Stimulated activated CD4-positive, alpha-beta T cell treated with anti-CD3 and anti-CD28 coated beads, Interleukin-2, amount 100 ng/mL, for 48 hours (primary cell): ENCODE measurements at places on chromosomes 11 and 22.

- no peak for DNase-seq
Observed at GRCh38 chr22:44400763-44401060, 88.0 kb upstream of the SHISAL1 start.

DNA sequence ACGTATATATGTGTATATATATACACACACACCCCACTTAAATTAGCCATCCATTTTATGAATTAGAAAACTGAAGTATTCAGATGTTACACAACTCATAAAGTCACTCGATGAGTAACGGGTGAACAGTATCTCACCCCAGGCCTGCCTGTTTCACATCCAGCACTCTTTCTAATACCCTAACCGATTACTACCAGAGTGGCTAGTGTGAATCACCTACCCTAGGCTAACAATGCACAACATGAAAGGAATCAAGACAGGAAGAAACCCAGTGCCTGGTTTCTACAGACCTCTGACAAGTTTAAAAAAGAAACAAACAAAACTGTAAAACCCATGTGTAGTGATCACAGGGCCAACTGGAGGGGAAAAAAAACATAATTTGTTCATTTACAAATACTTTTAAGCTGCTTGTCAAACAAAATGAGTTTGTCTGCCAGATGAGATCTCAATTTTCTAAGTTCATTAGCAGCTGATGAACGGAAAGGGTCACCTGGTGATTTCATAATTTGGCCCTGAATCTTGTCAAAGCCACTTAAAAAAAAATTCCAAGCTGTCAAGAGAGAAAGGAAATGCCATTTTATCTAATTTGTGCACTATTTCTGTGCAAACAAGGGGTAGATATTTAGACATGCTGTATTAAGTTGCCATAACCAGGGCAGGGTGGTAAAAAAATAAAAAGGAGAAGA, 134.8 kb downstream of the LARGE1 start:
- no peak for DNase-seq

DNA sequence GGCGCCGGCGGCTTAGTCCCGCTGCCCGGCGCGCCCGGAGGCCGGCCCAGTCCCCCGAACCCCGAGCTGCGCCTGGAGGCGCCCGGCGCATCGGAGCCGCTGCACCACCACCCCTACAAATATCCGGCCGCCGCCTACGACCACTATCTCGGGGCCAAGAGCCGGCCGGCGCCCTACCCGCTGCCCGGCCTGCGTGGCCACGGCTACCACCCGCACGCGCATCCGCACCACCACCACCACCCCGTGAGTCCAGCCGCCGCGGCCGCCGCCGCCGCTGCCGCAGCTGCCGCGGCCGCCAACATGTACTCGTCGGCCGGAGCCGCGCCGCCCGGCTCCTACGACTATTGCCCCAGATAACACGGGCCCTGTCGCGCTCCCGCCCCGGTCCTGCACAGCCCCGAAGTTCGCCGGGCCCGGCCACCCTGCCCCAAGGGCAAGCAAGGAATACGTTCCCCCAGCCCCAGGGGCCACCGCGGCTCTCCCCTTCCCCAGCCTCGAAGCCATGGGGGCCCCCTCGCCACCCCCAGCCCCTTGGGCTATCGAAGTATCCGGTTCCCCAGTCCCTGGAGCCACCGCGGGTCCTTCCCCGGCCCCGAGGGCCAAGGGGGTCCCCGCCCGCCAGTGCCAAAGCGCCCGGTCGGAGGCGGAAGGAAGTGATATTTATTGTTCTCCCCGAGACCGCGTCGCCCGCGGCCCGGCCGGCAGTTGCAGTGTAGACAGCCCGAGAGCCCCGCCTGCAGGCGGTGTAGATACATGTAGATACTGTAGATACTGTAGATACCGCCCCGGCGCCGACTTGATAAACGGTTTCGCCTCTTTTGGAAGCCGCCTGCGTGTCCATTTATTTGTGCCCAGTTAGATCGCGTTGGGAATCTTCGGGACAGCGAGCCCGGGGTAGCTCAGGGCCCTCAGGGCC, 6.2 kb downstream of the TBX1 start:
- peak; percentile 30 for DNase-seq

GRCh38 chr11:66891851-66892660, 35.2 kb downstream of the LRFN4 start:
- peak; percentile 47 for DNase-seq

DNA sequence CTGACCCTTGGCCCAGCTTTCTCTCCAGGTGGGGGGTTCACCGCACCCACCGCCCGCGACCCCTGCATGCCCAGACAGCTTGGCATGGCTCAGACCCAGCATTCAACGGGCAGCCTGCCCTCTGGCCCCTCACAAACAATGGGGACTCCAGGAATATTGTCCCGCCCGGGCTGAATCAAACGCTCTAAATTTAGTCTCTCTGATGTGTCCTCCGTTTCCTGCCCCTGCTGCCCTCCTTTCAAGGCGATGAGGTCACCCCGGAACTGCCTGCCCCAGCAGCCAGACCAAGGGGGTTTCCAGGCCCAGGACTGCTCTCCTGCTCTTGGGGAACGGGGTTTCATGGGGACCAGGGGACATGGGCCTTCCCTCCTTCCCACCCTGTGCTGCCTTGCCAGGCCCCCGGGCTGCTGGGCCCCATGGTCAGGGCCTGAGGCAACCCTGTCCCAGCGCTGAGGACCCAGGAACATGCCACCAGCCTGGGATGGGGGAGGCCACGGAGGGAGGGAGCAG, 10.1 kb upstream of the PDGFB start:
- DNase-seq, result no peak

DNA sequence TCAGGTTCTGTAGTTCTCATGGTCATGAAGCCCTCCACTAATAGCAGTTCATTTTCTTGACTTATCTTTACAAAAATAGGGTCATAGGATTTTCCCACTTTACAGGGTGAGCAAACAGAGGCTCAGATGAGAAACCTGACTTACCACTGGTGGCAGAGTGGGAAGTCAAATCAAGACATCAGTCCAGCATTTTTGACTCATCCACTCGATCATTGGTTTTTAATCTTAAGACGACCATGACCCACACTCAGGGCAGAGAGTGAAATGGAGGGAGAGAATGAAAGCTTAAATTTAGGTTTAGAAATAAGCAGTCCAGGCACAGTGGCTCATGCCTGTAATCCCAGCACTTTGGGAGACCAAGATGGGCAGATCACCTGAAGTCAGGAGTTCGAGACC, 42.1 kb downstream of the RTL6 start:
- peak; percentile 5 for DNase-seq

- no peak for DNase-seq
Observed at GRCh38 chr11:114773541-114774338, 95.4 kb downstream of the NXPE2 start.

- DNase-seq, result no peak
Observed at GRCh38 chr11:19895776-19896175, 183.1 kb downstream of the NAV2 start.

- DNase-seq, result no peak
Observed at GRCh38 chr11:59794417-59794816, 16.2 kb downstream of the MRPL16 start.

- DNase-seq, result no peak
Observed at GRCh38 chr11:113881856-113882255, 6.5 kb upstream of the USP28 start.

DNA sequence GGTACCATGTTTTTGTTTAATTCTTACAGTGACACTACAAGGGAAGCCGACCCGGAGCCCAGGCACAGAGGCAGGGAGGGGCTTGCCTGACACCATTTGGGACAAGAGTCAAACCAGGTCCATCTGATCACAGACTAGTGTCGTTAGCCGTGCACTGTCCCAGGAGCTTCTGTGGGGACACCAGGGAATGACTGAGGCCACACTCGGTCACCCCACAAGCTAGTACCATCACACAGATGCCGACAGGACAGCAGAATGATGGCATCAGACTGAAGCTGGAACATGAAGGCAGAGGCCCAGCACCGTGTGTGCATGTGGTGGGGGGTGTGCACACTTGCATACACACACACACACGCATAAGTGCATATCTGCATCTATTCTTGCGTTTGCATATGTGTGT, 61.5 kb upstream of the NECTIN1 start:
- DNase-seq, result no peak

DNA sequence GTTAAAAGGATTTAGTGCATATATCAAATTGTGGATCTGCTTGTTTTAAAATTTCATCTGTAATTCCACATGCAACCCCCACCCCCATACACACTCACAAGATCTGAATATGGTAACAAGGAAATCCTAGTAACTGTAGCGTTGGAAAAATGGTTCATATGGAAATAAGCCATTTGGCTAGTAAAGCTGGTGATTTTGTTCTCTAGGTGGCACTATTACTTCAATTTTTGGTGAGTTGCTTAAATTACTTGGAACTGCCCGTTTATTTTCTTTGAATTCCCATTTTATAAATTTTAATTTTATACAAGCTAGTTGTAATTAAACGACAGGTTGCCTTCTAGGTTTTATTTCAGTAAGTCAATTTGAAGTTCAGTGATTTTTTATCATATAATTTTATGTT, 5.3 kb downstream of the BDNF start:
- no peak for DNase-seq

- peak; percentile 22 for DNase-seq
Observed at GRCh38 chr11:76293189-76293631, 86.9 kb upstream of the WNT11 start.

- no peak for DNase-seq
Observed at GRCh38 chr11:70076461-70076931, 1.6 kb upstream of the ANO1 start.

DNA sequence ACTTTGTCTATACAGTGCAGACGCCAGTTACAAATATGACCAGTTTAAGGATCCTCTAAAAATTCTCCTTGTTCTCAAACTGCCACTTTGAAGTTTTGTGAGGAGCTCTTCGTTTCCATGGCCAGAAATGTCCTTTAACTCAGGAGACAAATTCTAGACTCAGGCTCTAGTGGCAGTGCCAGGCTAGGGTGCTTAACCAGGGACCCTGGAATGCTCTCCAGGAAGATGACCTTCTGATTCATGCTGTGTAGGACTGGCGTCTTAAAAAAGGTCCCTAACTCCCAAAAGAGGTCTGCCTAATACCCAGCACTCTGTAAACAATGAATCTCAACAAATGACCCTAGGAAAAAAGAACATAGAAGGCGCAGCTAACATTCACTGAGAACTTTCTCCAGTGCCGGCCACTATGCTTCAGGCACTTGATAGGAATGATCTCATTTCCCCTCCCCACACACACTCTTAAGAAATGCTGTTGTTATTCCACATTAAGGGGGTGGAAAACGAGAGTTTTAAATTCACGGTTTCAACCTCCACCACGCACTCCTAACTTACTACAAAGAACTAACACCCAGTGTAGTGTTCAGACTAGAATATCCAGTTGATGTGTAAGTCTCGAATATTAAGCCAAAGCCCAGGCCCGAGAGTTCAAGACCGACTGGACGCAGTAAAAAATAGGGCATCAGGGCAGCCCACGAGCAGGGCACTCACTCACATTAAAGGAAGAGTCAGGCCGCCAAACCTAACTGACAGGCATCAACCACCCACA, 747 bp downstream of the NXF1 start:
- DNase-seq, result no peak

- no peak for DNase-seq
Observed at GRCh38 chr11:109362059-109362458, 59.9 kb upstream of the C11orf87 start.

DNA sequence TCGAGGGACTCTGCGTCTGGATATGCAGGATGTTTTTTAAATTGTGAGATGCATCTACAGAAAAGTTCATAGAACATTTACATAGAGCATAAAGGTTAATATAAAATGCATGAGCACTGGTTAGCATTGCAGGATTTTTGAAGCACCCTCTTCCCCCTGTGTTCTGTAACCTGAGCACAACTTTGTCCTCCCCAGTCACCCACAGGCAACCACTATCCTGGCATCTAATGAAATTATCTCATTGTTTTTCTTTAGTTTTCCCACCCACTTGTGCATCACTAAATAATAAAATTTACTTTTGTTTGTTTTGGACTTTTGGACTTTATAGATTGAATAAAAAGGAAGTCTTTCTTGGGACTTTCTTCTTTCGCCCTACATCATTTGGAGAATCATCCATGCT, 10.0 kb upstream of the NNMT start:
- no peak for DNase-seq

- DNase-seq, result no peak
Observed at GRCh38 chr11:94049351-94049750, 28.2 kb downstream of the HEPHL1 start.

DNA sequence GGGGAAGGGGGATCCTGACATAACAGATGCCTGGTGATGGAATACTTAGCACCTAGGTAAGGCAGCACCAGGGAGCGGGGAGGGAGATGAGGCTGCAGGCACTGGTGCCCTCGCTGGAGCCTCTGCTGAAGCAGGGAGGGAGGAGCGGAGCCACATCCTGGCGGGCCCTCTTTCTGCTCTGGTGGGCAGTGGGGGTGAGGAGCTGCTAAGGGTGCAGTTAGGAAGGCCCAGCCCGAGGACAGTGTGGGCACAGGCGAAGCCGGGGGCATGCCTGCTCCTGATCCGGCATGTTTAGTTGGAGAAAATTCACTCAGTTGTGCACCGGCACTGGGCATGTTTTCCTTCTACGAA, 83.9 kb downstream of the MED15 start:
- DNase-seq, result no peak

DNA sequence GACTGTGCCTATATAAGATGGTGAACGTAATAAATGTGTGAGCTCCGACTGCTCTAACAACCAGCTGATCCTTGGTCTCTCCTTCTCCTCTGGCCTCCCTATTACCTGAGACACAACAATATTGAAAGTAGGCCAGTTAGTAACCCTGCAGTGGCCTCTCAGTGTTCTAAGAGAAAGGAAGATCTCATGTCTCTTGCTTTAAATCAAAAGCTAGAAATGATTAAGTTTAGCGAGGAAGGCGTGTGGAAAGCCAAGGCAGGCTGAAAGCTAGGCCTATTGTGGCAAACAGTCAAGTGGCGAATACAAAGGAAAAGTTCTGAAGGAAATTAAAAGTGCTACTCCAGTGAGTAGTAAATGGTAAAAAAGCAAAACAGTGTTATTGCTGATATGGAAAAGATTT, 39.5 kb downstream of the HIPK3 start:
- DNase-seq, result no peak

GRCh38 chr22:50086526-50086925, 1.3 kb upstream of the MLC1 start:
- DNase-seq, result no peak

DNA sequence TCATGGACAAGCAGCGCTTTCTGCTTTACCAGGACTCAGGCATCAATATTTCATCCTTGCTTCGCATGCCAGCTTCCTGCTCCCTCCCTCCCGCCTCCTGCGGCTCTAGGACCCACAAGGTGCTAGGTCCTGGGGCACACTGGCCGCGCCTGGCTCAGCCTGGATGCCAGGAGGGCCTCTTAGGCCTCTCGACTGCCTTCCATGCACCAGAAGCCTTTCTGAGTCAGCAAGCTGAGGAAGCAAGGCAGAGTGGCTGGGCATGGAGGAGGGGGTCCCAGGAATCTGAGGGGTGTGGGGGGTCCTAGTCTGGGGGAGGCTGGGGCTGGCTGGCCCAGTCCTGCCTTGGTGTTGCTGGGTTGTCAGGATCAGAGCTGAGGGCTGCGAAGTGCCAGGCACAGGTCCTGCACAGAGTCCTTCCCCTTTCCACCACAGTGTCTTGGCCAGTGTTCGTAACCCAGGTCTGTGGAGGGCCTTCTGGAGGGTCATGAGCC, 61.0 kb upstream of the THY1 start:
- no peak for DNase-seq

GRCh38 chr11:10522921-10523320, 18.1 kb downstream of the RNF141 start:
- no peak for DNase-seq
